ENCODE measurements at places on chromosomes 13 and 19. TPM values are rescaled to one million over a fixed set of nuclear protein-coding genes. Genes with fewer than 3 reads are reported as not detected.

GRCh38 chr13:103758222-103758621, 692.0 kb upstream of the SLC10A2 start:
- H3K36me3 ChIP-seq: no peaks in the 10 kb centered on the region
- H3K4me1 ChIP-seq: no peaks in the 10 kb centered on the region
- H3K27ac ChIP-seq: no peak overlapping the region
- no peaks in the 10 kb centered on the region for H3K27me3 ChIP-seq
- no peak overlapping the region for H3K4me3 ChIP-seq

GRCh38 chr13:42380420-42381164, 108.6 kb downstream of the AKAP11 start:
- H3K27me3 ChIP-seq: no peaks in the 10 kb centered on the region
- no peaks in the 10 kb centered on the region for H3K4me1 ChIP-seq
- H3K27ac ChIP-seq: no peak overlapping the region
- no peaks in the 10 kb centered on the region for H3K36me3 ChIP-seq
- H3K4me3 ChIP-seq: no peak overlapping the region
- no peak for DNase-seq

DNA sequence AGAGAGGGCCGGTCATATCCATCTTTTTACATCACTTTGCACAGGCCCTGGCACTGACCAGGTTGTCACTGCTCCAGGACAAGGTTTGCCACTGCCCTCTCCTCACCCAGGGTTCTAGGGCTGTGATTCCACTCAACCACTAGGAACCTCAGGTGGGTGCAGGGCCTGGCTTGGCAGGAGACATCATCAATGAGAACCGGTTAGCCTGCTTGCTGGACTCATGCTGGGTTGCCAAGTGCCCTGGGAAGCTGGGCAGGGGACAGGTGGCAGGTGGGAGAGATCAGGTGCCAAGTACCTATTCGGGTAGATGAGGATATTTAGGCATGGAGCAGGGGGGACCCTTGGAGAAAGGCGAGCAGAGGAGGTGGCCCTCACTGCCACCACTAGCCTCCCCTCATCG, 4.2 kb upstream of the CERS4 start:
- DNase-seq: no peak
- H3K27me3 ChIP-seq: no peaks in the 10 kb centered on the region
- no peaks in the 10 kb centered on the region for H3K4me1 ChIP-seq
- H3K27ac ChIP-seq: no peak overlapping the region

DNA sequence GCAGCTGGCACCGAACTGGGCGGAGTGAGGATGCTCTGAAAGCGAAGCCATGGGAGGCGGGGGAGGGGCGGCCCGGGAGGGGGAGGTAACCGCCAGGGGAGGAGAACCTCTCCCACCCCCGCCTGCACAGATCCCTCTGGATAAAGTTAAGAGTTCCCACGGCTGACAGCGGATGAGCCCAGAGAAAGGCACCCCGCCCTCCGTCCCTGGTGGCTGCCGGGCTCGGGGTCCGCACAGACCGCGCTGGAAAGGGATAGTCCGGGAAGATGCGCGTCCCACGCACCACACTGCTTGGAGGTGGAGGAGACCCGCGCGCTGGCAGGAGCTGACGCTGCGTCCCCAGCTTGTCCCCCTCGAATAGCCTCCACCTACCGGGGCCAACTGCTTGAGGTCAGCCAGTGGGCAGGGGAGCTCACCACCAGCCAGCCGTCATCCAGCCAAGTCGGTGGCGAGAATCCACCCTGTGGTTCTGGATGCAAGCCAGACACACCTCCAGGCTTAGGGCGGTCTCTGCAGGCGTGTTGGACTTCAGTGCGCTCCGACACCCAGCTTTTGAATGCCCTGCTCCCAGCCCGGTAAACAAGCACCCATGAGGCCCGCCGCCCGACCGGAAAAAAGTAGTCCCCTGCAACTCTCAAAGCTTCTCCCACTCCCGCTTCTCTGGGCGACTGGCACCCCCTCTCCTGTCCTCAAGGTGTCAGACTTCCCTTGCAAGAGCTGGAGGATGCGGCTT, at the start of gene TRPC4:
TSS of gene TRPC4 (minus strand) at position 17 of the 733 bp plus-strand sequence. CDS start 86,439 bp downstream, outside the sequence.
- H3K36me3 ChIP-seq: no peaks in the 10 kb centered on the region
- peak within 1 kb of the TSS; percentile 29 for H3K4me3 ChIP-seq
- H3K27ac ChIP-seq: no peak within 1 kb of the TSS
- peaks cover 21% of the 10 kb centered on the region for H3K27me3 ChIP-seq
- peak; percentile 32 for DNase-seq

GRCh38 chr19:10891405-10892086, 20.2 kb downstream of the CARM1 start:
- no peaks in the 10 kb centered on the region for H3K27me3 ChIP-seq
- no peak overlapping the region for H3K4me3 ChIP-seq
- no peak for DNase-seq
- no peak overlapping the region for H3K27ac ChIP-seq

DNA sequence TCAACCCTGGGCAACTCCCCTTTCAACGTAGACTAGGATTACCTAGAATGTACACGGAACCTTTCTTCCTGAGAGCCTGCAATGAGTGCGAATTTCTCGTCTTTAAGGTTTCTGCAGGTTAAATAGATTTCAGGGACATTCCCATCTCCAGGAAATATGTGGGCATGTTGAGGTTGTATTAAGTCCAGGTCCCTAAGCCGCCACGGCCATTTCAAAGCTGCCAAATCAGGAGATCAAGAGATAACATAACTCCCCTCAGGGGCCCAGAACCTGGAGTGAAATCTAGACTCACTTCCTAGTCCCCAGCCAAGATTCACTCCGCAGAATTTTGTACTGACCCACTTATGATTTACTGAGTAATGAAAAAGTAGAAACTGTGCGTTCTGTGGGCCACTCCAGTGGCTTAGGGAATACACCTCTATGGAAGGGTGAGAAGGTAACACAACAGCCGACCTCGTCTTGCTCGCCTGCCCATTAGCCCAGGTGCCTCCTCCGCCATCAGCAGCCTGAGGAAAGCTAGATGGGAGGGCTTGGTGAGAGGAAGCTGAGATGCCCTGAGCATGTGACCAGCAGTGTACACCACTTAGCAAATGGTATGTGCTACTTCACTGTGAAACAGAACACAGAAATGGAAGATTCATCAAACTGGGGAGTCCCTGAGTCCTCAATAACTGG, 98.5 kb upstream of the SOX1 start:
- no peak overlapping the region for H3K27ac ChIP-seq
- no peaks in the 10 kb centered on the region for H3K4me1 ChIP-seq
- H3K36me3 ChIP-seq: no peaks in the 10 kb centered on the region
- no peak for DNase-seq

DNA sequence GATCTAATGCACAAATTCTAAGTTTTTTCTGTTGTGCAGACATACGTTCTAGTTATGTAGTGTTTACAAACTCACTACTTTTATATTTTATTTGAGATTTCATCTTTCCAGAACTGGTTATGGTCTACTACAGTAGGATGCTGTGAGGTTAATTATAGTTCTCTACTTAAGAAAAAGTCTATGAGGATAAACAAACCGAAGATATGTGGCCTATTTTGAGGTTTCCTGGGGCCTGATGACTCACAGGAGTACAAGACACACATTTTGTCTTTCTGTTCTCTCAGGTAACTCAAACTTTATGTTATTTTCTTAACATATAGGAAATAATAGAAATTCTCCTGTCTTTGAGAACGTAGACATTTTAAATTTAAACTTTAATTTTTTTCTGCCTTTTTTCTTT, 45.1 kb downstream of the PCDH20 start:
- H3K27ac ChIP-seq: no peak overlapping the region
- H3K4me3 ChIP-seq: no peak overlapping the region
- H3K36me3 ChIP-seq: no peaks in the 10 kb centered on the region
- no peaks in the 10 kb centered on the region for H3K4me1 ChIP-seq
- DNase-seq: no peak

DNA sequence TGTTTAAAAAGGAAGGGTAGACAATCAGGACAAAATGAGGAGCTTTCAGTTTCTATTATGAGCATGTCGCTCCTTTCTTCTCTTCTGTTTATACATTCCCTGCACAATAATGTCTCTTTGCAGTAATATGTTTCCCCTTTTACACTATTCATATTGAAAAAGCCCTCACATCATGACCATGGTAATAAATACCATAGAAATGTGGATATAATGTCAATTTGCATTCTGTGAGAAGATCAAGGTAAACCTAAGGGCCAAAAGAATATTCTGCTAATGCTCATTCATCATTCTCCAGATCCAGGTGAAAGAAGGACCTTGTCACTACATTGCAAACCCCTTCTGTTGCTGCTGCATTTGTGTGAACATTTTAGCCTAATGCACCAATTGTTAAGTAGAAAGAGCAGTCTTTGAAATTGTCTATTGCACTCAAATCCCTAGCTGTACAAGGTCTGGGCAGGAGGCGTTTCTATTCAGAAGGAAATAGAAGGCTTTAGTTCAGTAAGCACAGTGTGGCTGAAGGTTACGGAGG, 117.6 kb upstream of the SOX21 start:
- no peaks in the 10 kb centered on the region for H3K4me1 ChIP-seq
- H3K36me3 ChIP-seq: no peaks in the 10 kb centered on the region
- H3K27ac ChIP-seq: no peak overlapping the region
- no peaks in the 10 kb centered on the region for H3K27me3 ChIP-seq

- no peaks in the 10 kb centered on the region for H3K27me3 ChIP-seq
- H3K27ac ChIP-seq: no peak overlapping the region
- no peak overlapping the region for H3K4me3 ChIP-seq
- peaks cover 15% of the 10 kb centered on the region for H3K4me1 ChIP-seq
- no peak for DNase-seq
These were observed 6.9 kb downstream of the TBXA2R start for GRCh38 chr19:3599776-3600187.

DNA sequence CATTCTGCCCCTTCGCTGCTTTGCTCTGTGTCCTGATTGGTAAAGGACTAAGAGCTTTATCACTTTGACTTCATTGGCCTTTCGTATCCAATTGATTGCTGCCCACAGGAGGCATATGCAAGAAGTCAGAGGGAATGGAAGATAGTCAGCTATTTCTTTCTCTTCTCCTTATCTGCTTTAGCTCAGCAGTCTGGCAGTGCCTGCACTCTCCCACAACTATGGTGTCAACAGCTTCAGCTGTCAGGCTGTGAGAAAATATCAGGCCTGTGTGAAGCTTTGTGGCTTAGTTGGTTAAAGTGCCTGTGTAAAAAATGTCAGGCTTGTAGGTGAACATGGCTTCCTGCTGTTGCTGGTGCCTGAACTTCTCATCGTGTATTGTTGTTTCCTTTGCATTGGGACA, 243.0 kb downstream of the PCDH17 start:
- H3K27me3 ChIP-seq: no peaks in the 10 kb centered on the region
- no peak for DNase-seq
- no peak overlapping the region for H3K27ac ChIP-seq
- no peak overlapping the region for H3K4me3 ChIP-seq
- H3K36me3 ChIP-seq: no peaks in the 10 kb centered on the region

- no peaks in the 10 kb centered on the region for H3K36me3 ChIP-seq
- peak overlapping the region; percentile 50 for H3K27ac ChIP-seq
- peaks cover 27% of the 10 kb centered on the region for H3K4me1 ChIP-seq
- peaks cover 49% of the 10 kb centered on the region for H3K27me3 ChIP-seq
- H3K4me3 ChIP-seq: peak overlapping the region; percentile 20
These were observed 5.4 kb downstream of the COL4A2 start for GRCh38 chr13:110312339-110313031.

GRCh38 chr19:47036097-47036651, 12.2 kb downstream of the TMEM160 start:
- DNase-seq: no peak
- peak overlapping the region; percentile 63 for H3K27ac ChIP-seq
- peaks cover 19% of the 10 kb centered on the region for H3K4me1 ChIP-seq
- no peaks in the 10 kb centered on the region for H3K36me3 ChIP-seq
- no peaks in the 10 kb centered on the region for H3K27me3 ChIP-seq

DNA sequence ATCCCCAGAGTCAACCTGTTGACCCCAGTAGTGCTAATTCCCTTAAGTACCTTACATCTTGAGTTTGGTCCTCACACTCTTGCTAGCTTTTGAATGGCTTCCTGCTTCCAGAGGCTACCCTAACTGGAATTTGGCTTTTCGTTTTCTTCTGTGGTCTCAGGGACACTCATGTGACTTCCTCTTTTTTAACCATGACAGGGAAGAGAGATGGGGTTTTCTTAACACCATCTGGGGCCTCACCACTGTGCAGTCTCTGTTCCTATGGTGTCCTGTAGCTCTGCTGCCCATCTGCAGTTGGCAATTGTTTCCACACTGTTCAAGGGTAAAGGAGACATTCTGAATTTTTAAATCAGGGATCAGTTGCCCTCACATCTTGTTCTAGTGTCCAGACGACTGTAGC, 66.7 kb downstream of the SLC10A2 start:
- H3K4me3 ChIP-seq: no peak overlapping the region
- no peaks in the 10 kb centered on the region for H3K27me3 ChIP-seq
- H3K36me3 ChIP-seq: no peaks in the 10 kb centered on the region

DNA sequence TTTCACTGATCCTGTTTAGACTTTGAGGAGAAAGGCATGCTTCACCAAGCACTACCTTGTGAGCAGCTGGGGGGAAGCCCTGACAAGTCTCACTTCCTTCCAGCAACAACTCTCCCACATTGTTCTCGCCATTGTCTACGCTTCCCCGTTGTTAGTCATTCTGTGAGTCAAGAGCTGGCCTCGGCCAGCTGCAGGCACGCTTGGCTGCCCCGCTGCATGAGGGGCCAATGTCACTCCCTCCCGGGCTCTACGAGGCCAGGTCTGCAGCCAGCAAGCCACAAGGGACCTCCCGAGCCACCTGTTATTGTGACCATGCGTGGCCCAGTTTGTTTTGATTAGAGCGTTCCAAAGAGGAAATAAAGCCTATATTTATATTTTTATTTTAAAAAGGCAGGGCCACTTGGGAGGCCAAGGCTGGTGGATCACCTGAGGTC, 220.9 kb downstream of the FOXO1 start:
- no peaks in the 10 kb centered on the region for H3K27me3 ChIP-seq
- no peak overlapping the region for H3K27ac ChIP-seq
- H3K4me1 ChIP-seq: peaks cover 5% of the 10 kb centered on the region
- peak; percentile 58 for DNase-seq
- no peak overlapping the region for H3K4me3 ChIP-seq
- no peaks in the 10 kb centered on the region for H3K36me3 ChIP-seq

- no peak overlapping the region for H3K4me3 ChIP-seq
- no peak for DNase-seq
- H3K27ac ChIP-seq: no peak overlapping the region
- no peaks in the 10 kb centered on the region for H3K4me1 ChIP-seq
- H3K27me3 ChIP-seq: no peaks in the 10 kb centered on the region
These were observed 14.5 kb upstream of the TIMM50 start for GRCh38 chr19:39465956-39466747.

- DNase-seq: no peak
- H3K27me3 ChIP-seq: no peaks in the 10 kb centered on the region
- no peak overlapping the region for H3K4me3 ChIP-seq
These were observed 8.0 kb downstream of the KLC3 start for GRCh38 chr19:45348367-45349125.

The ZNF99 gene
- 0.63 TPM for polyA plus RNA-seq

The C1QTNF9B gene
- 1.1 TPM for polyA plus RNA-seq

The STOML3 gene
- 1.6 TPM for polyA plus RNA-seq

The GRK1 gene
- polyA plus RNA-seq: 1.1 TPM

The TFDP1 gene
- polyA plus RNA-seq: 78.7 TPM

The PROSER3 gene
- 19.6 TPM for polyA plus RNA-seq

The SH2D3A gene
- polyA plus RNA-seq: 8.7 TPM

The MEIS3 gene
- 23.8 TPM for polyA plus RNA-seq

The ZGLP1 gene
- 5.6 TPM for polyA plus RNA-seq

The TMEM255B gene
- polyA plus RNA-seq: 18.0 TPM

The TMIGD2 gene
- 0.35 TPM for polyA plus RNA-seq

All from left lung (tissue), 14 donors.